Stomach (tissue), 19 donors: ENCODE measurements at places on chromosomes 12 and 14. TPM values are rescaled to one million over a fixed set of nuclear protein-coding genes. Genes with fewer than 3 reads are reported as not detected.

DNA sequence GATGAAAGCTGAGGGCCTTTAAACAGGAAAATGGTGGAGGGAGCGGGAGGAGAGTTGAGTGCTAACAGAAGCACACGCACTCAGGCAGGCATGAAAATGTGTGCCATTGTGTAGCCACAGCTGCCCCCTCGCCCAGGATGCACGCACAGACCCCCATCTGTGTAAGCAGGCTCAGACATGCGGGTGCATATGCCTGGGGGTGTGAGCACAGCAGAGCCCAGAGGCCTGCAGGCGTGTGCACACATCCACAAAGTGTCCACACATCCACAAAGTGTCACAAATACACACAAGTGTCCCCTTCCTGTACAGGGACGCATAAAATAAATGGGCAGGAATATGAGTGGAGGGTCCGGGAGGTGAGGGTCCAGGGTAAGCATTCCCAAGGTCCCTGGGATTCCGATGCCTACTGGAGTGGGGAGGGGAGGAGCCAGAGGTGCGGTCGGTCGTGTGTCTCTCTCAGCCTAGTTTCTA lies 805 bp upstream of the KRT7 start:
- DNase-seq = no peak

DNA sequence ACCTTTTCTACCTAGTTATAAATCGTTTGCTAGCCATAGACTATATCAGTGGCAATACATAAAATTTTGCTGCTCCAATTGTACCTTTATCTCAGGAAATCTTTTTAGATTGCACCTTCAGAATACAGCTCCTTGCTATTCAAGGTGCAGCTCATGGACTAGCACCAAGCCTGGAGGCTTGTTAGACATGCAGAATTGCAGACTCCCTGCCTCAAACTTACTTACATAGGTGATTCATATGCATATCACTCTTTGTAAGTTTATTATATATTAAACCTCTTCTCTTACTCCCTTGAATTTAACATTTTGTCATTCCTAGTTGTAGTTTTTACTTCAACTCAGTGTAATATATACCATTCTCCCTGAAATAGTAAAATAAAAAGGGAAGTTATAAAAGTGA lies 195.4 kb upstream of the PDZRN4 start:
- DNase-seq = no peak

- no peak for DNase-seq
Observed at GRCh38 chr12:25767606-25768005, 190.9 kb upstream of the RASSF8 start.

DNA sequence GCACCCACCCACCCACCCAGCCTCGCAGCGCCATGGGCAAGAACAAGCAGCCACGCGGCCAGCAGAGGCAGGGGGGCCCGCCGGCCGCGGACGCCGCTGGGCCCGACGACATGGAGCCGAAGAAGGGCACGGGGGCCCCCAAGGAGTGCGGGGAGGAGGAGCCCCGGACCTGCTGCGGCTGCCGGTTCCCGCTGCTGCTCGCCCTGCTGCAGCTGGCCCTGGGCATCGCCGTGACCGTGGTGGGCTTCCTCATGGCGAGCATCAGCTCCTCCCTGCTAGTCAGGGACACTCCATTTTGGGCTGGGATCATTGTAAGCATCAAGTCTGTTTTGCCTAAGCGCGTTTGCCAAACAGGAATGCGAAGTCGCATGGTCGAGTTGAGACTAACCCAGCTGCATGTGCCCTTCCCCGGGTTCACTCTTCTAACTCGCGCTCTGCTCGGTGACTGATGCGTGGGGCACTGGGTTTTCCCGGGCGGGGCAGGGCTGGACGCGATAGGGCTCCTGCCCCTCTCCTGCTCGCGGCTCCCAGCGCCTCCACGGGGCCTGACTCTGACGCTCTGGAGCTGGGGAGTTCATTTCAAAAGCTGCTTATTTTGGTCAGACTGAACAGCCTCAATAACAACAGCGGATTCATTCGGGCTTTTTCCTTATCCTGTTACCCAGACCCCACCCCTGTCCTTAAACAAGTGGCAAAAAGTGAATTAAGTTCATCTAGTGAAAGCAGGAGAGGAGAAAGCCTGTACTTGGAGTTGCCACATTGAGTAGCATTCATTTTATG lies 458 bp downstream of the SSPN start:
- peak; percentile 44 for DNase-seq

ATG2B gene
- total RNA-seq = 59.7 TPM

KRT83 gene
- not detected for total RNA-seq

OTUB2 gene
- not detected for total RNA-seq

- DNase-seq = no peak
Observed at GRCh38 chr14:90979515-90979914, 80.9 kb downstream of the RPS6KA5 start.

- DNase-seq = no peak
Observed at GRCh38 chr12:23561364-23562345, 387.8 kb downstream of the SOX5 start.

SLC2A14 gene
- total RNA-seq = not detected

PIK3C2G gene
- 0.29 TPM for total RNA-seq

CD163L1 gene
- 7.6 TPM for total RNA-seq

TMEM117 gene
- 9.3 TPM for total RNA-seq

DNAH10 gene
- not detected for total RNA-seq

KCNC2 gene
- total RNA-seq = not detected

DNA sequence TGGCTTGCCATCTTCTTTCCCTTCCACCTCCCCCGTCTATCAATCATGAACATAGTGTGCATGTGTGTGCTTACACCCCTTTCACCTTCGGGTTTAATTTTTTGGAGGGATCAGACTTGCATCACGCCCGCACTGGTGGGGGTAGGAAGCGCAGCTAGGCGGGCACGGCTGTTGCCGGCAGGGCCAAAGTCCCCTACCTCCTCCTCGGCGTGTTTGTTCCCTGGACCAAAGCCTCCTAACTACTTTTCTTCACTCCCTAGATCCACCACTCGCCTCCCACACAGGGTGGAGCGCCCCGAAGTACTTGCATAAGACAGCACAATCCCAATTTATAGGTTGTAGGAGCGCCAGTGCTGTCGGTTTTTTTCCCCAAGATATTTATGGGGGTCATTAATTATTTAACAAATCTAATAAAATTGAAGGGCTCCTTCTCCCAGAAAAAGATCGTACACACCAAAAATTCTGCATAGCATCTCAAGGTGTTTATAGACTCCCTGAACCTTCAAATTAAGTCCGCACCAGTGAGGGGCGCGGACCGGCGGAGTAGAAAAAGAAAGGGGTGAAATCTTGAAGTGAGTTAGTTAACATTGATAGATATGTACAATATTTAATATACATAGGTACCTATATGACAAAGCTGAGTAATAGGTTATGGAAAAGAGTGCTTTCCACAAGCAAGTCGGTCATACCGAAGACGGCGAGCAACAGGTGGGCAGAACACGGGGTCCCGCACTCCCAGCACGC lies 717 bp downstream of the PKP2 start:
- DNase-seq = peak; percentile 77

SPTSSA gene
- total RNA-seq = 0.29 TPM

ZNF664 gene
- total RNA-seq = 224 TPM

GRCh38 chr12:57470970-57471656 lies 8.6 kb downstream of the ARHGAP9 start:
- DNase-seq = no peak

VRTN gene
- total RNA-seq = not detected

METTL3 gene
- total RNA-seq = 66.1 TPM

DNA sequence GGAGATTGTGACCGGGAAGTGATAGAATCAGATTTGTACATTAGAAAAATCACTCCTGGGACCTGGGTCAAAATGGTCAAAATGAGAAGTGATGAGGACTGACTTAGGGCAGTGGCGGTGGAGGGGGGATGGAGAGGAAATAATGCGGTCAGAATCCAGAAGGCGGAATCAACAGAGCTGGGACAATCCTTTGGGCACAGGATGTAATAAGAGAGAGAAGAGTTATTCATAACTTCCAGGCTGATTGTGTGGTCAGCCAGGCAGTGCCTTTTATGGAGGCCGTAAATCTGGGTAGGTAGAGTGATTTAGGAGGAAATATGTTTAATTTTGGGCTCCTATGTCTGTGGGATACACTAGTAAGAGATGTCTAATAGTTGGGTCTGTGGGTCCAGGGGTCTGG lies 21.6 kb downstream of the FBXL14 start:
- no peak for DNase-seq

DNA sequence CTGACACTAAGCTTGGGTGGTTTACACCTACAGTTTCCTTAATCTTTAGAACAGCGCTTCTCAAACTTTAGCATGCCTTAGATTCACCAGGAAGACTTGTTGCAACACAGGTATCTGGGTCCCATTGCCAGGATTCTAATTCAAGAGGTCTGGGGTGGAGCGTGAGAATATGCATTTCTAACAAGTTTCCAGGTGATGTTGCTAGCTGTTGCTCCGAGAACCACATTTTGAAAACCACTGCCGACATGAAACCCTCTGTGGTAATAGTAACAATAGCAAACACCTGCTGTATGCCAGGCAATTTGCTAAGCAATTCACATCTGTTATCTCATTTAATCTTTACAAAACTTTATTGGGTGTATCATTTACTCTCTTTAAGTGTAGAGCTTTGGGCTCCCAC lies 58.6 kb downstream of the TRHDE start:
- DNase-seq = no peak

- DNase-seq = no peak
Observed at GRCh38 chr12:26567126-26567525, 265.9 kb downstream of the ITPR2 start.

ZNF839 gene
- 46.7 TPM for total RNA-seq

DNA sequence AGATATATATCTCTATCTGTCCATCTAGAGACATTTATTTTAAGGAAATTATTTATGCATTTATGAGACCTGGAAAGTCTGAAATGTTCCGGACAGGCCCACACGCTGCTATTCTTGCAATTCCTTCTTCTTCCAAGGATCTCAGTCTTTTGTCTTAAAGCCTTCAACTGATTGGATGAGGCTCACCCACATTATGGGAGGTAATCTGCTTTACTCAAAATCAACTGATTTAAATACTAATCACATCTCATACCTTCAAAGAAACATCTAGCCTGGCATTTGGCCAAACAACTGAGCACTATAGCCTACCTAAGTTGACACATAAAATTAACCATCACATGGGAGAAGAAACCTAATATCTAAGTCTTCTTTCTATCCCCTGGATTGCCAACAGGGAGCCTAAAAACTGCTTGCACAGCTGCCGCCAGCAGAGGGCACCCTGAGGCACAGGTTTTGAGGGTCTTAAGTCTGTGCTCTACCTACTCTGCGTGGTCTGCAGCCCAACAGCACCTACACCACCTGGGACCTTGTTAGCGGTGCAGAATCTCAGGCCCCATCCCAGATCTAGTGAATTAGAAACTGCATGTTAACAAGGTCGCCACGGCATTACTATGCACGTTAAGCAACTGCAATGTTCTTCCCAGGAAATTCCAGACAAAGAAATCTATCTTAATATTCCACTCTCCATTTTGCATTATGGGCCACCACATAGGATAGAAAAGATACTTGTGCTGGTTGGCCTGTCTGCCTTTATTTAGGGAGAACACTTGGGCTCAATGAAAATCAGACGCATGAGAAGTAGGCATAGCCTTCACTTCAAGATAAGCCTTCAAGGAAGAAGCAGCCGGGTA lies 249.7 kb downstream of the FOXG1 start:
- peak; percentile 51 for DNase-seq

DNA sequence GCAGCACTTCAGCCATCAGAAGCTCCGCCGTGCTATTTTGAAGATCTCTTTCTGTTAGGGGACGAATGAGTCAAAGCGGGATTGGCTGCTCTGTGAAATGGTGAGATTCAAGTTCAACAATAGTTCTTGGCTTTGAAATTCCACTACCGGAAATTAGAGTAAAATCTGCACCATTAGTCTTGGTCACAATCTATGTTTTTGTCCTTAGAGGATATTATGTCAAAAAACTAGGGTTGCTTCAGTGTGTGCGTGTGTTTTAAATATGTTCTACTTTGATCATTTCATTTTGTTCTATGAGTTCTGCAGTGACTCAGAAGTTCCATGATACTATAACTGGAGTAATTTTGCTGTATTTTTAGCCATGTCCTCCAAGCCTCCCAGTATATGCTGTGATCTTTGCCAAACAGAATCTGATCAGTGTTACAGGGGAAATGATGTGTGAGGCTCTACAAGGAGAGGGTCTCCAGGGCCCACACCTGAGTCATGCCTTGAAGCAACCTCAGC lies 22.6 kb downstream of the GPHB5 start:
- DNase-seq = no peak

- DNase-seq = no peak
Observed at GRCh38 chr12:62854024-62854423, 80.9 kb downstream of the PPM1H start.

DNA sequence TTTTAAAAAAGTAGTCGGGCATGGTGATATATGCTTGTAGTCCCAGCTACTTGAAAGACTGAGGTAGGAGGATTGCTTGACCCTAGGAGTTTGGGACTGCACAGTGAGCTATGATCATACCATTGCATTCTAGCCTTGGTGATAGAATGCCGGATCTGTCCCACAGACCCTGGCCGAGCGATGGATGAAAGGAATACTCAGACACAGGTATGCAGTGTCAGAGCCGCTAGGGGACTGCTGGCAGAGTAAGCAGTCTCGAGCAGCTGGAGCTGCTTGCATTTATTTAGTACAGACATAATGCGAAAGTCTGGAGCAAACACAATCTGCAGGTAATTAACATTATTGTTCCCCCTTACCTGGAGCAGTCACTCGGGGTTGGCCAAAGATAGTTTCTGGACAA lies 18.6 kb downstream of the AICDA start:
- no peak for DNase-seq

TAS2R31 gene
- 19.6 TPM for total RNA-seq

RND1 gene
- total RNA-seq = not detected

DNA sequence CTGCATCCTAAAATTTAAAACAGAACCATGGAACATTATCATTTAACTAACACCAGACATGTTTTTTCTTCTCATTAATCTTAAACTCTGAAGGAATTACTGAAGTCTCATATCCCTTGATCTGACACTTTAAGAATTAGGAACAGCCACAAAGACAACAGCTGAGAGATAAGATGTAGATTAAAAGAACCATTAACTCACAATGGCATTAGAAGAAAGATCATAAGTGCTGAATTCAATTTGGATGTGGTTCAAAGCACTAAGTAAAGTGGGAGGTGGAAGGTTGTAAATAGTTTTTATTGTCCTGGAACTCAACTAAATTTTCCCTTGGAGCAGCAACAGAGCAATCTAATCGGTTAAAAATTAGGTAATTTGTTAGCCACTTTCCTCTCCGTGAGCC lies 199.0 kb upstream of the ATP2B1 start:
- no peak for DNase-seq

DNA sequence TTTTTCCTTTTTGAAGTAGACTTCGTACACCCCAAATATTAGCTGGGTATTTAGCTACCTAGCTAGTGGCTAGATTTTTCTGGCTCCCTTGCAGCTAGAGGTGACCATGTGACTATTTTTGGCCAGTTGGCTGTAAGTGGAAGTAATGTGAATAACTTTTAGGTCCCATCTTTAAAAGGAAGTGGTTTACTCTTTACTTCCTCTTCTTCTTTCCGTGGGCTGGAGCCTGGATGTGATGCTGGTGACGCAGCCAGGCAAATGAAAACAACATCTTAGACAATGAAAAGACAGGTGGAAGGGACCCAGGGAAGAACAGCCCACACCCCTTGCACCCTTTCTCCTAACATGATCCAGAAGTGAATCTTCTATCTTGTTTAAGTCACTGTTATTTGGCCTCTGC lies 245.5 kb downstream of the ATP23 start:
- DNase-seq = no peak
